Activated T-cell treated with anti-CD3 and anti-CD28 coated beads for 4 hours (primary cell): ENCODE measurements at places on chromosomes 16 and 17.

DNA sequence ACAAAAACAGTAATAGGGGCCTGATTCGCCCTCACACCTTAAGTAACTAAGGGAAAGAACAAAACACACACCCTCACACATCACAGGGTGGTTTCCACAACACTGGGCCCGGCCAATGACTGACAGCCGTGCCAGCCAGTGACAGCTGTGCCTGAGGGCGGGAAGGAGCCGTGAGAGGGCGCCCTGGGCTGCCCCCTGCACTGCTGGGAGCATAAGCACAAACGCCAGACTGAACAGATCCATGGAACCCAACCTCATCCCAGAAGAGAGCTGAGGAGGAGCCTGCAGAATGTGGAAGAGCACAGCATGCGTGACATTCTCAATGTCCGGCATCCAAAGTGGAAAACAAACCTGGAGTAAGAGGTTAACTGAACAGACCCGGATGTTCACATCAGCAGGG, 16.0 kb downstream of the CSNK1D start:
- DNase-seq = peak; percentile 47

DNA sequence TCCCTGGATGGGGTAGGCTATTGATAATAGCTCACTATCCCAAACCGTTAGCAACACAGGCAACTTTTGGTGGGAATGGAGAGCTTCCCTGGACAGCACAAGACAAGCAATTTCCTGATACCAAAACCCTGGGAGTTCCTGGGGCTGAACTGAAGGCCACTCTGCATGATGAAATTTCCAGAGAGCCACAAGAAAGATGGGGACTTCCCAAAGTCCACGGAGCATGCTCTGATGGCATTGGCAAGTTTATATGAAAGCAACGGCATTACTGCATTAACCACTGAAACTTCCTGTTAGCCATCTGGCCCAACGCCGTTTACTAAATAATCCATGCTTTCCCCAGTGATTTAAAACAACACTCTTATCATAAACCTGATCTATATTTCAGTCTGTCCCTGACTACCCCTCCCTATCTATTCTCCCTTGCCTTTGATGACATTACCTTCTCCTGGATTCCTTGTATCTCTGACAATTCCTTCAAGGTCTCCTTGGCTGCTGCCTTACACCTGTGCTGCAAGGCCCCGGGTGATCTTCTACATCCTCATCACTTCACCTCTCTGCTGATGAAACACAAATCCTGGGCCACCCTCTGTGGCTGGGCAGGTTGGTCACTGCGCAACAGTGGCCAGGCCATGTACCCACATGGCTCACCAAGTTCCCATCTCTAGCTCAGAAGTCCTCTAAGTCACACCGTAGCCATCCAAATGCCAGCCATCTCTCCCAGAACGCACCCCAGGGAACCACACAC, 108.5 kb upstream of the RCVRN start:
- no peak for DNase-seq

DNA sequence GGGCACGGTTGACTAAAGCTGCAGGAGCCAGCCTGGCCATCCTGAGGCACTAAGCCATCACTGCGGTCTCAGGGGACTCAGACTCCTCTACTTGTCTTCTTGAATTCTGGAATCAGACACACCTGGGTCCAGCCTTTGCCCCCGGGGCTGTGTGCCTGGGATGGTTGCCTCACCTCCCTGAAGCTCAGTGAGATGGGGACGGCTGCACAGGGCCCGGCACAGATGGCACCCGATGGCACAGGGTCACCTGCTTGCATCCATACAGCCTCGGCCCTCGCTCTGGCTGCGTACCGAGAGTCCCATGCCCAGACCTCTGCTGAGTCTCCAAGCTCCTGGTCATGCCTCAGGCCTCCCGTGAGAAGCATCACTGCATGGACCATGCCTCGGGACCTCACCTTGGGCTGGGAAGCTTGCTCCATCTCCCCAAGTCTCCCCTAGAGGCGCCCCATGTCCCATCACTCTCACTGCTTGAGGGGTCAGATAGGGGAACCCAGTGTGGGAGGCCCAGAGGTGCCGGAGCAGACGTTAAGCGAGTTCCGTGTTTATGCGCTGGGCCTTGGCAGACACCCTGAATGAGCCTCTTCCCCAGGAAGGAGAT, 316.3 kb downstream of the SEC14L1 start:
- DNase-seq = no peak

DNA sequence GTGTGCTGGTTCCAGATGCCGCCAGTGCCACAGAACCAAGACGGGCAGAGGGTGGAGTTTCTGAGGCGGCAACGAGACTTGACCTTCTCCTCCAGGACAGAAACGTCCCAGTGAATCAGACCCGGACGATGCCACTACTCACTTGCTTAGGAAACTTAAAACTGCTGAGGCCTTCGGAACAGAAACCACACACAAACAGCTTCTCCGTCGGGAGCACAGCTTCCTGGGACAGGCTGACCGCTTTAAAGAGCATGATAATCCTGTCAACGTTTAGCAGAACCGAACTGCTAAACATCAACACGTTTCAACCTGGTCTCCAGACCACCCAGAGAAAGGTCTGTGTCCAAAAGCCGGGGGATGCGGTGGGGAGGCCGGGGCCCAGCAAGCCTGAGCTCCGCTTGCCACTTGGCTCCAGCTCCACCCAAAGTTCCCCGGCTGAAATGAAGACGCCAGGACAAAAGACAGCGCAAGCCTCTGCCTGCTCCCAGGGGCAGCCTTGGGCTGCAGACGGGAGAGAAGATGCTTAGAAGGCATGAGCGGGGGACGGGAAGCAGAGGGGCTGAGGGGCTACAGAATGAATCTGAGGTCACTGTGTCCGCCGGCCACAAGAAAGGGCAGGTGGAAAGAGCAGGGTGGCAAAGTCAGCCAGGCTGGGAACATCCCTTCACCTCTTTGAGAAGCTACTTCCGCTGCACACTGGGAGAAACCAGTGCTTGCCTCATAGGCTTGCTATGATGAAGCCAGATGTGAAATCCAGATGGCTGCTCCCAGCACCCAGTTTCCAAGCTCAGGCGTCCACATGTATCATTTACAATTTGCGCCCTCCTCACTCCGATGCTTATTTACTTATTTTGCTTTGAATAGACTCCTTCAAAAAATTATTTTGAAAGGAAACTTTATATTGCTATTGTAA, 69.0 kb downstream of the MRM3 start:
- DNase-seq = no peak

DNA sequence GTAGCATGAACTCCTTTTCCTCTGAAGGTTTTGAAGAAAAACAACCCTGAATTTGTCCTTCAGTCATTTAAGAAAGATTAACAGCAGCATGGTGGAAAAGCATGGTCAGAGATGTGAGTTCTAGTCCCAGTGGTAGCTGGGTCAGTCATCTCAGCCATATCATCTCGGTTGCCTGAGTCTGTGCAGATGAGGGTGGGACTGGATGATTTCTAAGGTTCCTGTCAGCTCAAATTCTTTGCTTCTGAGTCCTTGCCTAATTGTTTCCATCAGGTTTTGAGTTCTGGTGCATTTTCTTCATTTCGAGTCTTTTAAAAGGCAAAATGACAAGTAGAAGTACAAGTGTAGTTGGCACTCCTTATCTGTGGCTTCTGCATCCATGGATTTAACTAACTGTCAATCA, 63.9 kb downstream of the TNRC6C start:
- DNase-seq = no peak

- DNase-seq = no peak
Measured at GRCh38 chr16:87064731-87065445, 252.3 kb downstream of the C16orf95 start.

DNA sequence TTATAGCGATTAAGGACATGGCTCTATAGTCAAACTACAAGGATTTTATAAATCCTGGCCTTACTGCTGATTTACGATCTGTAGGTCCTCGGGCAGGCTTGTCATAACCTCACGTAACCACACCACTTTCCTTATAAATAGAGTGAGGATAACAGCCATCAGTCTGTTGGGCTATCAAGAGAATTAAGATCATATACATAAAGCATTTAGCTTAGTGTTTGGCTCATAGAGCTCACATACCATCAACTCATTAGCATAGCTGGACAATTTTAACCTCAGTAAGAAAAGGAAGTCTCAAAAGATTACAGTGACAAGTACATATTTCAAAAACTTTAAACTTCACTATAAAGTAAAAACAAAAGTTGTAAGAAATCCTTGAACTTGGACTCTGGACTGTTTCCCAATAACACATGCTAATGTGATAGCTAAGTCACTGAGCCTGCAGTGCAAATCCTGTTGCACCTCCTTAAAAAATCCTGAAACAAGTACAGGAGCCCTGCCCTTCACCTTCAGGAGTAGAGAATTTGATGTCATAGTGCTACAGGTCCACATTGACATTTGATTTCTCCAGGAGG, 20.8 kb upstream of the CLEC3A start:
- DNase-seq = no peak

DNA sequence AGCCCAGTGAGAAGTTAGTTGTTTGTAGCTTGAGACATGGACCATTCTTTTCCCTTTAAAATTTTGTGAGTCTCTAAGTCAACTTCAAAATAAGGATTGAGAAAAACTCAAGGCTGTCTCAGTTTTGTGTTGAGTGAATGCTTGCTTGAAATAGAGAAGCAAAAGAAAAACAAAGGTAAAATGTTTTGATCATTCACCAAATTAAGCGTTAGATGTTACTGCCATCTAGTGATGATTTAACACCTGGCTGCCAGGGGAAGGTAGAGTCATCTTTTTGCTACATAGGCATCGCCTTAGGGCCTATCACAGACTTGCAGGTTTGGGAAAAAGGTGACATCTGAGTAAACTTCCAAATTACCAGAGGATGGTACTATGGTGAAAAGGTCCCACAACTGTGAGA, 74.4 kb downstream of the PCTP start:
- DNase-seq = no peak
